CMK (cell line): ENCODE measurements at places on chromosomes 7 and 10.

DNA sequence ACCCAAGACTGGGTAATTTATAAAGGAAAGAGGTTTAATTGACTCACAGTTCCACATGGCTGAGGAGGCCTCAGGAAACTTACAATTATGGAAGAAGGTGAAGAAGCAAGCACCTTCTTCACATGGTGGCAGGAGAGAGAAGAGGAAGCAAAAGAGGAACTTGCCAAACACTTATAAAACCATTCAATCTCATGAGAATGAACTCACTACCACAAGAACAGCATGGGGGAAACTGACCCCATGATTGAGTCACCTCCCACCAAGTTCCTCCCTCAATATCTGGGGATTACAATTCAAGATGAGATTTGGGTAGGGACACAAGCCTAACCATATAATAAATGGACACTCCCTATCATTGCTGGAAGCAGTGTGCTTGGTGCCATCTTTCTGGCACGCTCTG lies 506.3 kb downstream of the CALN1 start:
- no peak for DNase-seq

- DNase-seq = no peak
These were observed 329.3 kb downstream of the FGFR2 start for GRCh38 chr10:121268863-121269432.

DNA sequence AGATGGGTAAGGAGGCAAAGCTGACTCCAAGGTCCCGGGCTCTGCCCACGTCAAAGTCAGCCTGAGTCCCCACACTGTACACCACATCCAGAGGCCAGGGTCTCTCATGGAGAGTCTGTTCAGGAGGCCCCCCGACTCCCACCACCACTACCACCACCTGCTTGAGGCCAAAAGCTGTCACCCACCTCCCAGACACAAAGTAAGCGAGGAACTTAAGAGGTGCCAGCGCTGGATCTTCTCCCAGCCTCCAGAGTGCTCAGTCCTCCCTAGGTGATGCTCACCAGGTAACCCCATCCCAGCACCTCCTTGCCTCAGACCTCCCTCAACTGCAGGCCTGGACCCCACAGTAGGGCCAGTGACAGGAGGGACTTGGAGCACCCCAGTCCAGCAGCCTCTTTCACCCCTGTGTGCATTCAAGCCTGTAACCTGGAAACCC lies 520 bp downstream of the NPC1L1 start:
- no peak for DNase-seq

DNA sequence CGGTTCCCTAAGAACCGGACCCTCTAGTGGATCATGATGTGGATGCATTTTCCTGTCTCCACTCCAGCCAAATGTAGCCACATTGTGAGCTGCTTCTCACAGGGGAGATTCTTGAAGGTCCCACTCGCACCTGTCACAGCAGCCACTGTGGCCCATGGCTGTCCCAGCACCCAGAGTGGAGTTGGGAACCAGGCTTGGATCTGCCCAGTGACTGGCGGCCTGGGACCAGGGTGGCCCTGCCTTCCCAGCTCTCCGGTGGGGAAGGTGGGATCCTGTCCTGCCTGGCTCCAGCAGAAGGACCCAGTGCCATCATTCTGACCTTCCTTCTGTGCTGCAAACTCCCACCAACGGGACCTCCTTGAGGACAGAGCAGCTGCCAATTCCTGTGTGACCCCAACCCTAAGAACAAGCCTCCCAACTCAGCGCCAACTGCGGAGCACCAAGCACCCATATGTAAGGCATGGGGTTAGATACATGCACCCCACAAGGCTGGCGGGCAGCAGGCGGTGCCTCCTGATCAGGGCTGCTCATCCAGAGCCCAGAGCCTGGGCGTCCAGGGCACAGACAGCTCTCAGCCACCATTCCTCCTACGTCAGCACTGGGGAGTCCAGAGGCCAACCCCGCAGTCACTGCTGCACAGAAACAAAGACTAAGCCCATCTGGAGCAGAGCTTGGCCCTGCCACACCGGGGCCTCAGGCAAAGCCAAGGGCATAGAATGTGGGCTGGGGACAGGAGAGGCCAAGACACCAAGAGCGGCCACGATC lies 28.8 kb downstream of the EBF3 start:
- DNase-seq = no peak

DNA sequence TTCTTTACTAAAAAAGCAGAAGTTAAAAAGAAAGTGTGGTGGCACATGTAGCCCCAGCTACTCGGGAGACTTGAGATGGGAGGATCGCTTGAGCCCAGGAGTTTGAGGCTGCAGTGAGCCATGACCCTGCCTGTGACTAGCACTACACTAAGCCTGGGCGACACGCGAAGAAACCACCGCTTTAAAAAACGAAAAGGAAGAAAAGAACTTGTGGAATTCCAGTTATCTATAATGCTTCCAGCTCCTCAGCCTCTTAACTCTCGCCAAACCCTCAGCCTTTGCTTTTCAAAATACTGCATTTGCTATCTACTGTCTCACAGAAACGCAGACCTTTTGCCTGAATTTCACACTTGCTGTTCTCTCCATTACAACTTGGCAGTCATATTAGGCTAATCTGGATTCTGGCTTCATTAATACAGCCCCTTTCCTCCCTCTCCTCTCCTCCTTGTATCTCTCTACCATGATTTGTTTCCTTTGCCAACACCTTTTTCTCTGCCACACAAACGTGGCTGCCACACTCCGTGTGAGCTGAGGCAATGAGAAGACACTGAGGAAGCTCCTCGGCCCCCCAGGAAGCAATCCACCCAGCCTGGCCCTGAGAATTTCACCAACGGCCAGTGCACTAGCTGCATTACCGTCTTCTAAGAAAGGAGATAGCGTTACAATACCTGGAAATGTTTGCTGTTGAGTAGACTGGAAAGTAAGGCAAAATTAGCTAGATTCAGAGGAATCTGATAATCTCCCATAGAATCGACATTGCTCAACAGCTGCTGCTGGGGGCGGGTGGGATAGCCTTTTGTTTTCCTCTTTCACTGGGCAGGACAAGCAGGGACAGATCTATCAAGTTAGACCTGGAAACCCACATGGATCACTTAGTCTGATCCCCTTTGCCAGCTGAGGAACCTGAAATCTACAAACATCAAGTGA lies 37.2 kb downstream of the CALML5 start:
- no peak for DNase-seq

- DNase-seq = no peak
These were observed 219.2 kb downstream of the SDK1 start for GRCh38 chr7:3520206-3520605.

GRCh38 chr7:115678086-115678982 lies 352.2 kb downstream of the TFEC start:
- DNase-seq = no peak

DNA sequence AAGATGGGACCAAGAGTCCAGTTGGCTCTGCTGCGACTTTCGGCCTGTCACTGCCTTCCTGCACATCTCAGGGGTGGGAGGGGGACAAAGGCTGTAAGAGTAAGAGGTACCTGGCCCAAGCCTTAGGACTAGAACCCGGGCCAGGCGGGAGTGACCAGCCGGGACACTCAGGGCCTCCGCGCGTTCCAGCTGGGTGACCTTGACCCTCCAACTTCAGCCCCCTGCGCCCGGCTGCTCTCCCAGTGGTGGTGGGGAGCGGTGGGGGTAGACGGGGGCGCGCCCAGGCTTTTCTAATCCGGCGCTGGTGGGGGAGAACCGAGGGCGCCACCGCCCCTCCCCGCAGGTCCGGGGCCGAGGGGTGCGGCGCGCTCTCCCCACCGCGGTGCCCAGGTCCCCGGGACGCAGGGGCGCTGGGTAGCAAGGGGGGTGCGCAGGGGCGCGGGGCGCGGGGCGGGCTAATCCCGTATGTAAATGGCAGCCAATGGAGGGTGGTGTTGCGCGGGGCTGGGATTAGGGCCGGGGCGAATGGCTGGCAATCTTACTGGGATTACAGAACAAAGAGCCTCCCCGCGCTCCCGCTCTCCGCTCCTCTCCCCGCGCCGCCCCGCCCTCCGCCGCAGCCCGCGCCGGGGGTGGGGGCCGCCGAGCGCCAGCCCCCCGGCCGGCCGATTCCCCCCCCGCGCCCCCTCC lies at the start of gene GTF2IRD1:
GTF2IRD1 (plus strand) TSS at position 585 of the 690 bp plus-strand sequence. CDS start 54,175 bp downstream, outside the sequence.
- no peak for DNase-seq

DNA sequence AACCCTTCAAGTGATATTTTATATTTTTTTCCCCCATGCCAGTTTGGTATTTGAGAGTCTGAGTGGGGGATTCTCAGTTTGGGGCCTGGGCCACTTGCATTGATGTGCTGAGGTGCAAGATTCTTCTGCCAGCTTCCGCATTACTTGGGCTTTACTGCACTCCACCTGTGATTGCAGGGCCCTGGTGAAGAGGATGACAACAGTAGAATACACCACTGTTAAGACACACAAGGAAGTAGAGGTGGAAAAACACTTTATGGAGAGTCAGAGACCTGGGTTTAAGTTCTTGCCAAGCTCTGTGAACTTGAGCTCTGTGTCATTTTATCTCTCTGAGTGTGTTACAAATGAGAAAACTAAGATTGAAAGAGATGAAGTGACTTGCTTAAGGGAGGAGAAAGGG lies 209.4 kb downstream of the LRMDA start:
- DNase-seq = no peak

DNA sequence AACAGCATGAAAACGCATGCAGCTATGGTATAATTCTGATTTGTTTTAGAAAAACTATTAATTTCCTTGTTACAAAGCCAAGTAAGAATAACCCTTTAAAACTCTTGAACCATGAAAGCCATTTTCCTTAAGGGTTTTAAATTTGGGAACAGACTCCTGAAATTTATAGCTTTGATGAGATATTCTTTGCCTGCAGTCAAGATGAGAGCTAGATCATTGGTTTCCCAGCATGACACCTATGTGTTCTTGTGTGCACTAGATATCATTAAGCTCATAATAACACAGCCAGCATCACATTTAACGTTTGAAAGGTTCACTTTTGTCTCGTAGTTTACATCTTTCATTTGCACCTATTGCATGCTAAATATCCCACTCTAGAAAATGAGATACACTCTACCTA lies 202.2 kb downstream of the PHF14 start:
- no peak for DNase-seq

- DNase-seq = no peak
These were observed 199.9 kb upstream of the KLF14 start for GRCh38 chr7:130933919-130934318.

GRCh38 chr7:50869108-50869725 lies 86.5 kb upstream of the GRB10 start:
- DNase-seq = no peak

GRCh38 chr10:69269761-69270160 lies 8.5 kb upstream of the HK1 start:
- DNase-seq = no peak

- no peak for DNase-seq
These were observed 557.8 kb downstream of the NXPH1 start for GRCh38 chr7:8991159-8991558.

DNA sequence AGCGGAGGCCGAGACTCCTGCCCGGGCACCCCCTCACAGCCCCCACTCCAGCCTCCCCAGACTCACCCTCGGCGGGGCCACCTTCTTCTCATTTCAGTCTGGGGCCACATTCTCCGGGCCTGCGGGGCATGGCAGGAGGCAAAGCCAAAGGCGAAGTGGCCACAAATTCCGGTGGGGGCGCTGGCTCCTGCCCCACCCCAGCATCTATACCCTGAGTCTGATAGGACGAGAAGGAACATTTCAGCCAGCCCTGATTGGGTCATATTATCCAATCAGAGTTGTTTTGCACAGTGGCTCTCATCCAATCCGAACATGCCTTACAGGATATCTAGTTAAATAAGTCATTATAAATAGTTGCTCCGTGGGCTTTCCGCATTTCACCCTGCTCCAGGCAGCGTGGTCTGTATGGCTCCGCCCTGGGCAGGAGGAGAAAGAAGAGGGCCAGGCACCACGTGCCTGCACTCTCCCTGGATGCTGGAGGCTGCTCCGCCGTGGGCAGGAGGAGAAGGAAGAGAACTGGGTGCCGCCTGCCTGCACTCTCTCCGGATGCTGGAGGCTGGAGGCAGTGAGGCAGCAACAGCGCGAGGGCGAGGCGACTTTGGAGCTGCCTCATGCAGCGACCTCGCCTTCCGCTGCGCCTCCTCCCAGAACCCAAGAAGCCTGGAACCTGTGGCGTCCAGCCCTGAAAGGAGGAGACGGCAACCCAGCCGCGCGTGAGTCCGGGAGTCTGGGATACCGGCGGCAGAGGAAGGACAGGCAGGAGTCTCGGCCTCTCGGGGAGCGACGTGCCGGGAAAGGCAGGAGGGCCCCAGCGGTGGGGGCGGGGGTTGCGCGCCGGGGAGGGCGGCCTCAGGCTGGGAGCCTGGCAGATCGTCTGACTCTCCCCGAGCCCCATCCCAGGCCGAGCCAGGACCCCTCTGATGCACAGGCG lies 162.9 kb downstream of the ZNF33B start:
- DNase-seq = no peak

- DNase-seq = peak; percentile 17
These were observed 98.4 kb downstream of the PIP4K2A start for GRCh38 chr10:22615819-22616499.

DNA sequence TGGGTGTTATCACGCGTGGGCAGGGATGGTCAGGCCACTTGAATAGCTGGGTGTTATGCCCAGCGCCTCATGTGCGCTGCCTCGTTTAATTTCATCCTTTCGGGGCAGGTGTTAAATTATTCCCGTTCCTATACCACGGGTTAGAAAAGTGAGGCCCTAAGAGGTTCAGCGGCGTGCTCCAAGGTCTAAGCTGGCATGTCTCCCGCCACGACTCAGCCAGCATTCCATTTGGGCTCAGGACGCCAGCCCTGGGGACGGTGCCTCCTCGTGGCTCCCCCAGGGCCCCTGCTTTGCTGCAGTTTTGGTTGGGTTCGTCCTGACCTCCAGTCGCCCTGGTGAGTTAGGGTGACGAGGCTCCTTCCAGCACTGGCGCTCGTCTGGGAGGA lies 124.5 kb downstream of the TRRAP start:
- no peak for DNase-seq

- no peak for DNase-seq
These were observed 43.1 kb upstream of the HPS1 start for GRCh38 chr10:98489561-98490481.

GRCh38 chr10:15387021-15387420 lies 15.9 kb upstream of the FAM171A1 start:
- DNase-seq = no peak

GRCh38 chr7:2526659-2527504 lies 7.3 kb downstream of the LFNG start:
- DNase-seq = no peak

GRCh38 chr7:31744294-31744874 lies 57.4 kb downstream of the PPP1R17 start:
- peak; percentile 11 for DNase-seq

DNA sequence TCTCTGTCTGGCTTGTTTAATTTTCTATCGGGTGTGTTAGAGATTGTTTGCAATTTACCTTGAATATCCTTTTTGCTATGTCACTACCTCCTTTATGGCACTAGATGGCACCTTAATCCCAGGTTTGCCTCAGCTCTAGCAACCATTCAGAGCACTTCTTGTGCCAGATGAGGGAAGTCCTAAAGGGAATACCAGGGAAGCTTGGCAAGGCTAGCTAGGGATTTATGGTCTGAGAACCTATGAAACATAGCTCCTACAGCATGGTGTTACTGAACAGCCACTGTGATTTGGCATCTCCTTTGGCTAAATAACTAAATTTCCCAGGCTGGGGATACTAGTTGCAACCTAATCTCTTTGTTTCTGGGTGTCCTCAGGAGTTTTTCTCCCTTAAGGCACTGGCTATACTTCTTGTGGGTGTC lies 69.0 kb upstream of the VOPP1 start:
- no peak for DNase-seq

- no peak for DNase-seq
These were observed 431.4 kb downstream of the SDK1 start for GRCh38 chr7:3732395-3733005.

- DNase-seq = no peak
These were observed 164.4 kb upstream of the FEZF1 start for GRCh38 chr7:122468945-122469344.

- DNase-seq = no peak
These were observed 133.8 kb upstream of the ZNF92 start for GRCh38 chr7:65239707-65240352.

GRCh38 chr7:43039346-43039745 lies 73.1 kb upstream of the HECW1 start:
- no peak for DNase-seq
